ENCODE measurements at places on chromosomes 3 and 15. TPM values are rescaled to one million over a fixed set of nuclear protein-coding genes. Genes with fewer than 3 reads are reported as not detected.

DNA sequence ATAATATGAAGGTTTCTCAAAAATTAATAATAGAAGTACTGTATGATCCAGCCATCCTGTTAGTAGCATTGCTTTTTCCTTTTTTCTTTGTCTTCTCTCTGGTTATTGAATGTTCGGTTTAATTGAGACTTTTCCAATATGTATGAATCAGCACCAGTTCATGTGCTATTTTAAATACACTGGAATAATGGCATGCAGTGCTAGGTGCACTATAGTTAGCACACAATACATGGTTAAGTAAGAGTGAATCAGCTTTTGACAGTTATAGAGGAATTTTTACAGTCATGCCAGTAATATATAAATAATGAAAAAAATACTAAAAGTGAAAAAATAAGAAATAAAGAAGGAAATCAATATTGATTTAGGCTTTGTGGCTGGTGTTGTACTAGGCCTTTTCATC lies 113.8 kb upstream of the STRIT1 start:
- DNase-seq, result no peak

DNA sequence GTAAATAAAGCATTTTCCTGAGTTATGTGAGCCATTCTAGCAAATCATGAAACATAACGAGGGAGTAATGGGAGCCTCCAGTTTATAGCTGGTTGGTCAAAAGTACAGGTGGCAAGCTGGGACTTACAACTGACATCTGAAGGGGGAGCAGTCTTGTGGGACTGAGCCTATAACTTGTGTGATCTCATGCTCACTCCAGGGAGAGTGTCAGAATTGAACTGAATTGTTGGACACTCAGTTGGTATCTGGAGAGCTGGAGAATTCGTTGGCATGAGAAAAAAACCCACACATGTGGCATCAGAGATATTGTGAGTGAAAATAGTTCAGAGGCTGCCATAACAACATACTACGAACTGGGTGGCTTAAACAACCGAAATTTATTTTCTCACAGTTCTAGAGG lies 22.8 kb upstream of the DENND6A start:
- DNase-seq, result no peak

- DNase-seq, result no peak
Observed at GRCh38 chr3:14861446-14862302, 42.9 kb downstream of the FGD5 start.

DNA sequence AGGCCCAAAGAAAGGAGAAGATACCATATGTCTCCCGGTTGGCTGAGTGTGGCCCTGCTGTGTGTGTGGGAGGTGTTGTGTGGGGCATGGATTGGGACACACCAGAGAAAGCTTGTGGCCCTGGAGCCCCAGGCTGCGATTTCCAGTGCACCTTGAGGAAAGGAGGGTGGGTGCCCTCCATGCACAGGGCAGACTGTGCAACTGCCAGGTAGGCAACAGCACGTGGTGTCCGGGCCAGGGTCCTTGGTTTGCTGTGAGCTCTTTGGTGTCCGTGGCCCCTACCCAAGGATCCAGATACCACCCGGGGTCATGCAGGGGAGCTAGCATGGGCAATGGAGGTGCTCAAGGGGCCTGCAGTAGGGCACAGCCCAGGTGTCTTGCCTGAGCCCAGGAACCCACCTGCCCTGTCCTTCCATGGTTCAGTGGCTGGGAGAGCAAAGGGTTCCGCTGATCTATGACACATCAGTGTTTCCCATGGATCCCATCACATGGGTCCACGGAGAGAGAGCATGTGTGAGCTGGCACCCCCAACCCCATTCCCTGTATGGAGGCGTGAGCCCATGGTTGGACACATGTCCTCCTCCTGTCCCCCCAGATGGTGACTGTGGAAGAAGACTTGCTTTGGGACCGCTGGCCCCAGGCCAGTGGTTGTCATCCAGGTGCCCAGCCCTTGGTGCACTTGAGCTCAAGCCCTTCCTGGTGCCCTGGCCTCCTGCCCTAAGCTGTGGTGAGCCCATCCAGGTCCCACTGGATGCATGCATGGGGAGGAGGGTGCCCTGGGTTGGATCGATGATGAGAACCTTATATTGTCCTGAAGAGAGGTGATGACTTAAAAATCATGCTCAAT lies 223.4 kb downstream of the SNRPN start:
- DNase-seq, result no peak

Gene SIDT1
- 5.0 TPM for total RNA-seq

Gene SPRED1
- total RNA-seq, result 49.3 TPM

Gene KAT2B
- total RNA-seq, result 42.6 TPM

DNA sequence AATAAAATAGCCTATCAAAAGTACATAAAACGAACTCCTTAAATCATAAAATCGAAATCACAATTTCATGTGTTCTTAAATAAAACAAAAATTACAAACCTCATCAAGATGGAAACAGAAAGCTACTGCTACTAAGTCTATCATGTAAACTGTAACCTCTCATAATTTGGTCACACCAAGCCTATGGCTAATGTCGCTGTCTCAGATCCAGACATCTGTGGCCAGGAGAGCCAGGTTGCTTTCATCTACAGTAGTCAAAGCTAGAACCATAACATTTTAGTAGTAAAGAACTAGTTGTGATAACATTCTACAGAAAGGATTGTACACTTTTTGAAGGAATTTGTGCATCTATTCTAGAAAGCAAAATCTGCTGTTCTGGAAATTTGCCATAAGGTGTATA lies 197.4 kb upstream of the MBNL1 start:
- no peak for DNase-seq

DNA sequence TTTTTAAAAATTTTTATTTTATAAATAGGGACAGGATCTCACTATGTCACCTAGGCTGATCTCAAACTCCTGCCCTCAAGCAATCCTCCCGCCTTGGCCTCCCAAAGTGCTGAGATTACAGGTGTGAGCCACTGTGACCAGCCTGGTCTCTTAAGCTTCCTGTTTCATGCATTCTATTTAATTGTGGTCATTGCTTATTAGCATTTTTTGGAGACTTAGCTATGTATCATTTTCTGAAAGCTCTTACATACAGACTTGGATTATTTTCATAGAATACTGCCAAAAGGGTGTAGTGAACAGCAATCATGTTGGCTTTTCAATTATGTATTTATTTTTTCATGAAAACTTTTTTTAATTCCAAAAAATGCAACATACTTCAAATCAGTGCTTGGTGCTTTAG lies 51.5 kb upstream of the DCUN1D1 start:
- DNase-seq, result no peak

Gene FMN1
- 45.2 TPM for total RNA-seq

DNA sequence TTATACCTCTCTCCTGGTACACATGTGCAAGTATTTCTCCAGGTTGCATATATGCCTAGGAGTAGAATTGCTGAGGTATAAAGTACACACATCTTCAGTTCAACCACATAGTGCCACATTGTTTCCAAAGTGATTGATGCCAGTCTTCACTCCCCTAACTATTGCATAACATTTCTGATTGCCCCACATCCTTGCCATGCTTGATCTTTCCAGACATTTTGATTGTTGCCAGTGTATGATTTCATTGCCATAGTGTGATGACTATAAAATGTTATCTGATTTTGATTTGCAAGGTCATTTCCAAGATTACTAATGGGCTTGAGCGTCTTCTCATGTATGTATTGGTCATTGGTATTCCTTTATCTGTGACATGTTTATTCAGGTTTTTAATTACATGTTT lies 61.1 kb upstream of the MLF1 start:
- no peak for DNase-seq

Gene PCYT1A
- total RNA-seq, result 67.4 TPM

Gene GPR156
- 0.71 TPM for total RNA-seq

Gene DUOXA1
- total RNA-seq, result 42.6 TPM

DNA sequence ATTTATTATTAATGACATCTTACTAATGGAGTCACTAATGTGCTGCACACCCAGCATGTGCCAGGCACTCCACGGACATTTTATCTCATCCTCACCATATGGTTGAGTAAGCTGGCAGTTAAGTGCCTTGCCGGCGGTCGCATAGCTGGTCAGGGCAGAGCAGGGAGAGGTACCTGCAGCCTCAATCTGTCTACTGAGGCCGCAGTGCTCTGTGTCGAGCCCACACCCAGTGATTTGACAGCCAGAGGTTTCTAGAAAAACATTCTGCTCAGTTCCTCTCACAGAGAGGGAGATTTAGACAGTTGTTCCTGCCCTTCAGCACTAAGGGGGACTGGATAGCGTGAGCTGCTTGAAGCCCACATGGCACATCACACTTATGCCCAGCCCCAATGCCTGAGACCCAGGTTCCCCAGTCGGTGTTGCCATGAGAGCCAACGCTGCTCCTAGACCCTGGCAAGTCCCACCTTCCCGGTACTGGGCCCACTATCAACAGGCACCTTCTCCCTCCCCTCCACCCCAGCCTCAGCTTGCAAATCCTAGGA lies 2.6 kb downstream of the LIPC start:
- DNase-seq, result no peak

DNA sequence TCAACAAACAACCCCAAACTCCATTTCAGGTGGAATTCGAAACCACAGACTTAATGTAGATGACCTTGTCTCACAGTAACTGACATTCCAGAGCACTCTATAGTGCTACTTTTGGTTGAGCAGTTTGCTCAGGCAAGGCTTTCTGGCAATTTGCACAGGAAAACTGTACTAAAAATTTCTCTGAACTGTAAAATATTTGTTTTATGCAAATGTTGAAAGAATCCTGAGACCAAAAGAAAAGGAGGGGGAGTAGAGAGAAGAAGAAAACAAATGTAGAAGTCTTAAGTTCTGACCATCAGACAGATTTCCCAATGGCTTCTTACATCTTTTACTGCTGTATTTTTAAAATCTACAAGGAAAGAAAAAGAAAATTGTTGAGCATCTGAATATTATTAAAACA lies 53.5 kb downstream of the DTWD1 start:
- DNase-seq, result no peak

DNA sequence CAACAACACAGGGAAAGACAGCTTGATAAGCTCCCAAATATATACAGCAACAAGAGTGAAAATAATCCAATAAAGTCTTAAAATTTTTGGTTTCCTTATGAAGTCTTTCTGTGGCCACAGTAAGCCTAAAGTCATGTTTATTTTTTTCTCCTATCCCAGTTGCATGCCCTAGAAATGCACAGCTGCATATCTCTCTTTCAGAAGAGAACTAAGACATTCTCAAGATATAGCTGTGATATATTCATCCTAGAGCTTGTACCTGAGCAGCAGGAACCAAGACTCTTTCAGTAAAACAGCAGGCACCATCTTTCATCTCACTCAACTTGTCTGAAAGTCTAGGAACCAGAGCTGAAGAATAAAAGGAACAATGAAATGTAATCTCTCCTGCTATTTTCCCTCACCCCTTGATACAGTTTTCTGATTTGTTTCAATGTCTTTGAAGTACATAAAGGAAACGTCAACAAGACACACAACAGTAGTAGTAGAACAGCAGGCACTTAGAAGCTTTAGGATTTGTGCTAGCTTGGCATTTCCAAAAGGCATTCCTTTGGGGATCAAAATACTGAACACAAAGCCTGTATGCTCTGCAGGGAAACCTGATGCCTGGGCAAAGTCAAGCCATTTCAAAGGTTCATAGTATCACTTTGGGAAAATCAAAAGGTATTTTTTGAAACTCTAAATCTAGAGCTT lies 536.8 kb downstream of the PYDC2 start:
- no peak for DNase-seq

- no peak for DNase-seq
Observed at GRCh38 chr3:112974894-112975293, at the start of gene CD200R1. CD200R1 (minus strand) TSS chr3:112975103; CDS start chr3:112974857, 246 bp downstream.

- DNase-seq, result no peak
Observed at GRCh38 chr3:143158014-143158988, 38.7 kb downstream of the CHST2 start.

Gene ZBBX
- 51.3 TPM for total RNA-seq

Gene CELF6
- total RNA-seq, result 2.1 TPM

DNA sequence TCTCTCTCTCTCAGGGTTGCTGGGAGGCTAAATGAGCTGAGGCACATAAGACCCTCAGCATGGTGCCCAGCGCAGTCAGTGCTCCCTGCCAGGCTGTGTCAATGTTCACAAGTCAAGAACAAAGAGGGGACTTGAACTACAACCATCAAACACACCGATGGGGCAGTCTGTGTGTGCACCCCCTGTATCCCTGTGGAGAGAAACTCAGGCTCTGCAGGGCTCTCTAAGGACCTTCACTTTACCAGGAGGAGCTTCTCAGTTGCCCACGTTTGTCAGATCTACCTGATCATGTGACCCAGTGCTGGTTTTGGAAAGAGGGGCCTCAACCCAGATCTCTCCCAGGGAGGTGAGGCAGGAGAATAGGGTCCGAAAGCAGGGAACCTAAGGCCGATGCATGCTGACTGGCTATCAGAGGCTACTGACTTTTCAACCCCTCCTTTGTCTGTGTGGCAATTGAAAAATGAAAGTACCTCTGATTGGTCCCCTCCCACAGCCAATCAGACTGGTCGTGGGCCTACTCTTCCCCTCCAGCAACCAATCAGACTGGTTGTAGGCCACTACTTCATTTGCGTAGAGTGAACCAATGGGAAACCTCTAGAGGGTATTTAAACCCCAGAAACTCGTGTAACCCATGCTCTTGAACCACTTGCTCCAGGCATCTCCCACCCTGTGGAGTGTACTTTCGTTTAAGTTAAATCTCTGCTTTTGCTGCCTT lies 34.0 kb downstream of the RHCG start:
- no peak for DNase-seq

GRCh38 chr3:154972951-154973350 lies 107.2 kb upstream of the MME start:
- DNase-seq, result no peak

Gene MITF
- total RNA-seq, result 18.1 TPM

Gene SCN5A
- total RNA-seq, result 2.5 TPM

Gene ARMC8
- 52.3 TPM for total RNA-seq

DNA sequence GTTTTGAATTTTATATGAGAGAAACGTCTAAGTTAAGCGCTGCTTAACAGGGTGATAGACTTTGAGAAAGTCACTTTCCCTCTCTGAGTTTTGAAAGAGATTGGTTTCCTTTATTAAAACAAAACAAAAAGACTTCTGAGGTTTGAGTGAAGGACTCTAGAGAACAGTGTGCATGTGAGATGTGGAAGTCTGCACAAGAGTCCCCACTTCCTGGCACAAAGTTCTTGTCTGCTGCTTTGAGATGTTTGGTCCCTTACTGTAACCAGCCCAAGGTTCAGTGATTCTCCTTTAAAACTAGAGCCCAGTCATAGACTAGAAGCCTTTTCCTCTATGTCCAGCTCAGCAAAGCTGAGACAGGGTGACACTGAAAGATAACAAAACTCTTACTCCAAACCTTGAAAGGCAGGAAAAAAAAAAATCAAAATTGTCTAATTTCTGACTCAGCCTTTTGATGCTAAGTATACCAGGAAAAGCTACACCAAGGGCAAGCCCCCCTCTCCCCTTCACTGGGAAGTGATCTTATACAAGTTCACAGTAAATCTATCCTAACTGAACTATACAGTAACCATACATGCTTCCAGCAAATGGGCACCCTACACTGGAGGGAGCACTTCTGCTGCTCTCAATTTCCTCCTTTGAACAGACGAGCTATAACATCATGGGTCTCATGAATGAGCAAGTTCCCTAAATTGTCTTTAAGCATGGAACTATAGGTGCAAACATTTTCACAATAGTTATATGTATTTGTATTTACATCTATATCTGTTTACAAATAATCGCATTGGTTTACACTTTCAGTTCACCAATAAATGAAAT lies 2.3 kb downstream of the POPDC2 start:
- DNase-seq, result no peak
